ENCODE measurements at places on chromosomes 13 and 19.
A peak's percentile ranks its signal among the peaks of the same experiment; 100 is the strongest.

DNA sequence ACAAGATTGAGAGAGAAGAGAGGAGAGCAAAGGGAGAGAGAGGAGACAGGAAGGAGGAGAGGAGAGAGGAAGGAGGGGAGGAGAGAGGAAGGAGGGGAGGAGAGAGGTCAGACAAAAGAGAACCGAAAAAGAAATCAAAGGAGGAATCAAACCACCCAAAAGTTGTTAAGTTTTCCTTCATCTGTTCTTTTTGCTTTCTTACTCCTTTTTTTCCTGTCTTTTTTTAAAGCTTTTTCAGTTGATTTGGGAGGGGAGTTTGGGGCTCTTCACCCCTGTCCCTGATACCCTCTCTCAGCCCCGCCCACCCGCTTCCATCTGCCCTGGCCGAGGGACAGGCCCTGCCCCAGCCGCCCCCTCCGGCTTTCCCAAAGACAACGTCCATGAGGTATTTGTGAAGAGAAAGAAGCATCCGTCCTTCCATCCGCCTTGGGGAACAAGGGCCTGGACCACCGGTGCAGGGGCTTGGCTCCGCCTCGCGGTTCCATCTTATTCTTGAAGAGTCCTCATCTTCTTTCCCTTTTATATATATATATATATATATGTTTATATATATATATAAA, 13.3 kb downstream of the ZNF574 start:
- no peak for DNase-seq

DNA sequence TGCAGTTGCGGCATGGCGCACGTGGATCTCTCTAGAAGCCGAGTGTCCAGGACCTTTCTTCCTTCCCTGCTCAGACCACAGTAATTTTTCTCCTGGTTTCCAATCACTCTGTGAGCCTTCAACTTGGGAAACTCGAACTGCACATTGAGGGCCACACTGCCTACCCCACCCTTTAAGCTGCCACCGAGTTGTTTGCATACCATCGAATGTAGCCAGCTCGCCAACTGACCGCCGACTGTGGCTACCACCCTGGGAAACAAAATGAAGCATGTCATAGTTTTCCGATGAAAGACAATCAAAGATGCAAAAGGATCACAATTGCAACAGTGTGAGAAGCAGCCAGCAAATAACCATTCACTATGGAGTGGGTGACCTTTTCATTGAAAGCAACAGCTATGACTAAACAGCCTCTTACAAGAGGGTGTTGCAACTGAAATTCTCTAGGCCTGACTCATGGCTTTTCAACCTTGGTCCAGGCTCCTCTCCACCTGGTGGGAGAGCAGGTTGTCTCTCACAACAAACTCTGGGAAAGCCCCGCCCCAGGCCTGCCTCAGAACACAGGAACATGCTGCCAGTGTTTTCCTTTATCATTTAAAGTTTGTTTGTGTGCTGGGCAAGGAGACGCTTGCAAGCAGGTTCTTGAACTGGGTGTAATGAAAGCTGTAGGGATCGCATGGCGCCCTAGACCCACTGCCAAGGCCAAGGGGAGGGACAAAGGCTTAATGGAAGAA, 141.7 kb upstream of the SERP2 start:
- DNase-seq: no peak

DNA sequence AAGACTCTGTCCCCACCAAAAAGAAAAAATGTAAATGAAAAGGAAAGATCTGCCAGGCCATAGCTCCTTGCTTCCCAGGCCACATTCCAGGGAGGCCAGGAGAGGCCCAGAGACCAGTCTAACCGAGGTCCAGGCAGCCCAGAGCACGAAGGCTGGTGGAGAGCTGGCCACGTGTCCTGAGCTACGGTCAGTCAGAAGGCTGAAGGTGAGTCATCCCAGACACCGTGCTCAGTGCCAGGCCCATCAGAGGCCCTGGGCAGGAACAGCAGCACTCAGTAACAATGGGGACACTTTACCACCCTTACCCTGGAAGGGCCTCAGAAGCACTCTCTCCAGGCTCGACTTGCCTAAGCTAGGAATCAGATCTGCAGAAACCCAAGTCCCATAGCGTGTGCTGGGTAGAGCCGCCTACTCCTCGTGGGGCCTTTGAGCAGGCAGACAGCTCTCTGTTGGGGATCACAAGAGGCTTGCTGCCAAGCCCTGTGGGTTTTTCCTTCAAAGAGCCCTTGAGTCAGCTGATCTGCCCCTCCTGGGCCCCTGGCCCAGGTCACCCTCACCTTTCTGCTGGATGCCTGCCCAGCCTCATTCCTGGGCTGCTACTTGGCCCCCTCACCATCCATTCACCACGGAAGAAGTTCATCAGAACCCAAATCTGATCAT, 11.6 kb upstream of the DNMT1 start:
- DNase-seq: no peak

GRCh38 chr19:54153731-54154326, 5.7 kb downstream of the LENG1 start:
- no peak for DNase-seq

GRCh38 chr19:40962460-40962961, 28.6 kb upstream of the CYP2B6 start:
- no peak for DNase-seq

GRCh38 chr13:20891034-20891433, 11.5 kb downstream of the XPO4 start:
- DNase-seq: no peak

DNA sequence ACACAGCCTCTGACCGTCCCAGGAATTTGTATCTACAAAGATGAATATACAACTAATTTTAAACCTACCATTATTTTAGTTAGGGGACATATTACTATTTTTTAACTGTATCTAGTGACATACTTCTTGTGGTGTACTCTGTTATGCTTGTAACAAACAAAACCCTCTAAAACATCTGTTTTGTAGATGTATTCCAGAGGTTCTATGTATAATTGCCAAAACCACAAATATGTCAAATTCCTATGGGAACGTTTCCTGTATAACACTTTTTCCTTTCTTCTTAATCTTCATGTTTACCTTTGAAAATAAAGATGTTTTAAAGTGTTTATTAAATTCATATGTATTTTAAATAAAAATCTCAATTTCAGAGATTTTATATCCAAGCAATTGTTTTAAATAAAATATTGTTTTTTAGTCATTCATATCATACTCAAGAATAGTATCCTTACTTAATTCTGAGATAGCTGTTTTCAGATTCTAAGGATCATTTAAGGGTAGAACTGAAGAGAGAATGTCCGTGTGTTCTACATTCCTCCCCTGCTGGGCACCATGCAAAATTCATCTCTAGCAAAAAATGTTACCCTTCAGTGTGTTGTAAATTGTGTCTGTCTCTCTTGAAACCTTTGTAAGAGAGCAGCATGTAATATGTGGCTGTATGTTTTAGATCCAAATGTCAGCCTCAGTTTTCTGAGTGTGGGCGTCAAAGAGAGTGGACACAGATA, 1327.7 kb downstream of the EFNB2 start:
- DNase-seq: no peak

- DNase-seq: peak; percentile 38
These were observed 3.7 kb downstream of the FUZ start for GRCh38 chr19:49809160-49809940.

GRCh38 chr13:94411747-94412146, 67.7 kb downstream of the DCT start:
- DNase-seq: no peak

- no peak for DNase-seq
These were observed 6.9 kb upstream of the ZNF431 start for GRCh38 chr19:21134934-21135366.

DNA sequence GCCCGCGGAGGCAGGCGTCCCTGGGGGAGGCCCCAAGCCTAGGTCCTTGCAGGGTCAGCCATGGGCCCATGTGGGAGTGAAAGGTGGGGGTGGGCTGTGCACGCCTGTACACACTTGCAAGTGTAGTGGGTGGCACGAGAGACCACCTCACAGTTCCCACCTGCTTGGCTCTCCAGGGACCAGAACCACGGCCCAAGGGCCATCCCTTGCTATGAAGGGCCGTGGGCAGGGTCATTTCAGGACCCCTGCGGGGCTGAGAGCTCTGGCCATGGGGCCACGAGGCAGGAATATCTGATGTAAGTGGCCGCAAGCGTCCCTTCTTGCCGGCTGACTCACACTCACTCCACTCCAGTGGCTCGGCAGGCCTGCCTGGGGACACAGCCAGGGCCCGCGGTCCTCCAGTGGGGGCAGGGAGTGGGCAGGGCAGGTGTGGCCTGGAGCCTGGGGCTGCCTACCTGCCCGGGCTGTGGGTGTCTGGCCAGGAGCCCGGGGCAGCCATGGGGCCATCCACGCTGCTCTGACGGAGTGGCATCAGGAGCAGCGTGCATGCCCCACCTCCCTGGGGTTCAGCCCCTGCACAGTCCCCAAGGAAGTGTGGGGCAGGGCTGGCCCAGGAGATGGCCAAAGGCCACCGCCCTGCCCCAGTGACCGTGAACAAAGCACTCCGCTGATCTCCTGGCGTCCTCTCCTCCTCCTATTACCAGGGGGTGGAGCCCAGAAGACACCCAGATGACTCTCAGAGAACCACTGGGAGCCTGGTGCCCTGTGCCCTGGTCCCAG, 8.6 kb upstream of the MKNK2 start:
- no peak for DNase-seq

DNA sequence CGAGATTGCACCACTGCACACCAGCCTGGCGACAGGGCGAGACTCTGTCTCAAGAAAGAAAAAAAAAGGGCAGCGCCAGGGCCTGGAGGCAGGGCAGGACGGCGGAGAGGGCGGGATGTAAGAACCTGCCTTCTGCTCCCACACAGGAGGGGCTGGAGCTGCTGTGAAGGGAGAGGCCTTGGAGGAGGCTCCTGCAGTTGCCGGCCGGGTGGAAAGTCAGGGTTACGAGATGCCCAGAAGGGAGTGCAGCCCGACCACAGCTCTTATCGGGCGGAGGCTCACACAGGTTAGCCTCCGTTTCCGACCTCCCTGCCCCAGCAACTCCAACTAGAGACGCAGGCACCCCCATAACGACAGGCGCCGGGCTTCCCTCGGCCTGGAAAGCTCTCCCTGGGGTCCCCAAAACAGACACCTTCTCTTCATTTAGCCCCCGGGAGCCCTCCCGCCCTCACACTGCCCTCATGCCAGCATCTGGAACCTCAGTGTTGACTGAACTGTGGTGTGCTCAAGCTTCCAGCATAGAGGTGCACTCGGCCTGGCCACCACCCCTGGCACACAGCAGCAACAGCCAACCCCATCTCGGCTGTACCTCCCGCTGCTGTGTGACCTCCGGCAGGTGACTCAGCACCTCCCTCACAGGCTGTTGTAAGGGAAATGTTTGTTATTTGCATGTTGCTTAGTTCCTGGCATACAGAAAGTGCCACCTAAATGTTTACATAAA, 1.4 kb downstream of the PLPP2 start:
- no peak for DNase-seq

GRCh38 chr13:101985321-101985720, 416.5 kb downstream of the FGF14 start:
- DNase-seq: no peak

DNA sequence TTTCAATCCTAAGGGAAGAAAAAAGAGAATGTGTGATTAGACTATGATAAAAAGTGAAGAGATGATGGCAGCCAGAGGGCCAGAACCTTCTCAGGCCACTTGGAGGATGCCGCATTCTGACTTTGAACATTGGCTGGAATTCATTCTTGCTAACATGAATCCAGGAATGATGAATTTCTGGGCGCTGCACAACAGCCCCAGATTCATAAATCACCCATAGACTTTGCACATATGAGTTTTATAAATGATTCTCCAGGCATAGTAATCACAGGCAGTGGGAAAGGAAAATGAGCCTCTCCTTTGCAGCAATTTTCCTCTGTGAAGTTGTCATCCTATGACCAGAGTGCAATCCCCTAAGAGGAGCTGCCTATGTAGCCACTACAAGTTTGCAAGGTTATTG, 555.4 kb downstream of the KCTD12 start:
- no peak for DNase-seq

DNA sequence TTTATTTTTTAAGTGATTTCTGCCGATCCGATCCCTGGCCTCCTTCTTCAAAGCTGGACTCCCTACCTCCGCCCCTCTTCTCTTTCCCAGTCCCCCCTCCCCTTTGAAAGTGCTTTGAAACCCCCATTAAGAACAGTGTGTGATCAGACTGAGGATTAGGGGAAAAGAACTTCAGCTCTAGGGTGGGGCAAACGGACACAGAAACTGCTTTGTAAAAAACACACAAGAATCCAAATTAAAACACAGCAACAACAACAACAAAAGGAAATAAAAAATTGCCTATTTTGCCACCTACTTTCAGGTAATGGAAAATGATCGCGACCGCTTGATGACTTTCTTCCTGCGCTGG, 1.4 kb downstream of the SPRY2 start:
- DNase-seq: no peak

- DNase-seq: no peak
These were observed 836.1 kb upstream of the PCDH20 start for GRCh38 chr13:62251734-62252133.

DNA sequence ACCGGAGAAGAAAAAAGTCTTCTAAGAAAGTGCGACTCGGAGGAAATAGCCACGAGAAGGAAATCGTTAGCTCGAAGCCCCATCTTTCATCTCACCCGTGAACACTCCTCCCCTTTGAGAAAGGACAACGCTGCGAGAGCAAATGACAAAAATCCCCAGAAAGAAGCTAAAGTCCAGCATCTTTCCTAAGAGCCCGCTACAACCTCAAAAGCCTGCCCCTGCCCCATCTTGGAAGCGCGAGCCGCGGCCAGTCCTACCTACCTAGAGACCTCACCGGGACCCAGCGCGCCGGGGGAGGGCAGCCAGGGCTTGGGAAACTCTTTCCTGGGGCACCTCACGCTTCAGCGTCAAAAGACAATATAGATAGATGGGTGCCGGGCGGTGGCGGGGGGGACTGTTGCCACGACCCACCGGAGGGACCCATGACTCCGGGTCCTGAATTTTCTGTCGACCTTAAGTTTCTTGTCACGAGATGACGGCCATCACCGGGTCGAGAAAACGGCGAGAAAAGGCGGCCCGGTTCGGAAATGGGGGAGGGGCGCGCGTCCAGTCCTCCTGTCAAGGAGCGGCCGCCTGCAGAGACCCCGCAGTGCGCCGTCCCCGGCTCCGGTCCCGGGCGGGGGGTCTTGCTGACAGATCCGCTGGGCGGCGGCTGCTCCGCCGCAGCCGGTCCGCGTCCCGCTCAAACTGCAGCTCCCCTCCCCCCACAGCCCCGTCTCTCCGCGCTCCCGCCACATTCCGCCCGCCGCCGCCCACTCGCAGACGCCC, 65.9 kb downstream of the KCNRG start:
- peak; percentile 52 for DNase-seq

- DNase-seq: peak; percentile 68
These were observed 14.9 kb downstream of the ARID3A start for GRCh38 chr19:940591-941291.

- peak; percentile 86 for DNase-seq
These were observed at the start of gene ZNF229 for GRCh38 chr19:44447916-44448674. TSS of gene ZNF229 (minus strand) at chr19:44448472. CDS start at chr19:44442847, 5,625 bp downstream.

- DNase-seq: no peak
These were observed 207.3 kb downstream of the TEX29 start for GRCh38 chr13:111527614-111528229.

GRCh38 chr13:27631156-27631555, 9.5 kb downstream of the POLR1D start:
- DNase-seq: no peak

DNA sequence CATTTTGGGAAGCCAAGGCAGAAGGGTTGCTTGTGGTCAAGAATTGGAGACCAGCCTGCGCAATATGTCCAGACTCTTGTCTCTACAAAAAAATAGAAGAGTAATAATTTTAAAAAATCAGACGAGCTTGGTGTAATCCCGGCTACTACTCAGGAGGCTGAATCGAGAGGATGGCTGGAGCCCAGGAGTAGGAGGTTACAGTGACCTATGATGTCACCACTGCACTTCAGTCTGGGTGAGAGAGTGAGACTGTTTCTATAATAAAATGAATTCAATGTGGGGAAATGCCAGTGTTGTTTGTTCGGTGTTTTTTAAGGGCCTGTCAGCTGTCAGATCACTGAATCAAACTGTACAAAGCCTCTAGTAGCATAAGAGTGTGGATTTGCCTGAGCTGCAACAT, 1.2 kb upstream of the FBXL3 start:
- no peak for DNase-seq
